NCI-H2081 treated with DMSO at 0.1 percent for 48 hours (cell line): ENCODE measurements at places on chromosomes 7 and 10.
A peak's percentile ranks its signal among the peaks of the same experiment; 100 is the strongest.

DNA sequence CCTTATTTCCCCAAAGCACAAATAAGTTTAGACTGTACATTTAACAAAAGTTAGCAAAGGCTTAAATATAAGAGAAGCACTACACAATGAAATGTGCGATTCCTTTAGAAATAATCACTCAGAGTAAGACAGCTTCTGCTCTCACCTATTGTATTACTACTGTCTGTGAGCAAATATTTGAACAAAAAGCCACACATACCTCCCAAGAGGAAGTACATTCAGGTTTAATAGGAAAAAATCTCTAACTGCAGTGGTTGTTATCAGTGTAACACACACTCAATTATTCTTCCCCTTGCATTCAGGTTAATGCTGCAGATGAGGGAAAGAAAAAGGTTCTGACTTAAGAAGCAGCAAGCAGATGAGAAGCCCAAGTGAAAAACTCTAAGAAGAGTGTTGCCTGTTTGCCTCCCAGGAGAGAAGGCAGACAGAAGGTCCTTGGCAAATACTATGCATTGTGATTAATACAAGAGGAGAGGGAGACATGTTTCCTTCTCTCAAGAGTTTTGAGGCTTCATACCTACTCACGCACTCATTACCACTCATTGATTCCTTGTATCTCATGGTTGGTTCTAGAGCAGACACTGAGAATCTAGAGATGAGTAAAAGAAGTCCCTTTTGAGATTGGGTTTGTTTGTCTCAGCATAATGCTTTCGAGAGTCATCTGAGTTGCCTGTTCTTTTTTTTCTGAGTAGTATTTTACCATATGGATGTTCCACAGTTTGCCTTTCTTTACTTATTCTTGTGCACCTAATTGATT, 13.6 kb downstream of the GIMAP4 start:
- DNase-seq, result no peak

DNA sequence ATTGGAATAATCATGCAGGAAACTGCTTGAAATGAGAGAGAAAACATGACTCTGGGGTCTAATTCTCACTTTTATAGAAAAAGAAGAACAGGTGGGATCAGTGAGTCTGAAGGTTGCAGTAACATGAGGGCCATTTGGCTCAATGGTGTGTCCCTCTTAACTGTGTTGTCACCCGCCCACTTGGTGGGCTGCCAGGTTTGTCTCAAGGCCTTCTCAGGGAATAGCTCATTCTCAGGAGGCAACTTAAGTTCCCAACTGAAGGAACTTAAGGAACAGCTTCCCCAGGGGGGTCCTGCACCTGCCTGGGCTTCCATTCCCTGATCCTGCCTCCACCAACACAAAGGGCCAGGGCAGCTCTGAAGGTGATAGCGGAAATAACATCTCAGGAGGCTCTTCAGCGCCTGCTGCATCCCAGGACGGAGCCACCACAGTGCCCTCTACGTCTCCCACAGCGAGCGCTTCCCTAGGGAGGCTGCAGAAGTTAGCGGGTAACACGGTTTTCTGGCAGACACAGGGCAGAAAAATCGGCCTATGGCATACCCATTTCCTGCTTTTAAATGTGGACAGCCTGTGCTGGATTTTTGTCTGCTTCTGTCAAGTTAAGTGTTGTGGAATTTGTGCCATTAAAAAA, 88.8 kb downstream of the ZRANB1 start:
- no peak for DNase-seq

DNA sequence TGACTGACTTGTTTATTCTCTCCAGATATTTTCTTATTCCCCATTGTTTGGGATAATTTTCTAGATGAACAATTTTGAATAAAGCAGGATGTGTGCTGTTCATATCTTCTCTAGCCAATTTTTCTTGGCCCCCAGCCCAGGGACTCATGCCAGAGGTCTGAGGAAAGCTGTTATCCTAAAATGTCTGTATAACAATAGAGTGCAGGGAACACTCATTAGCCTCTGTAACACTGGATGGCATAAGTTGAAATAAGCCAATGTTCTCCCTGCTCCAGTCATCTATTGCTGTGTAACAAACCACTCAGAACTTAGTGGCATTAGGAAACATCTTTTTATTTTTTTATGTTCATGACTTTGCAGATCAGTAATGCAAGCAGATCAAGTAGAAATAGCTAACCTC, 121.7 kb upstream of the TRIM24 start:
- DNase-seq, result peak; percentile 94

DNA sequence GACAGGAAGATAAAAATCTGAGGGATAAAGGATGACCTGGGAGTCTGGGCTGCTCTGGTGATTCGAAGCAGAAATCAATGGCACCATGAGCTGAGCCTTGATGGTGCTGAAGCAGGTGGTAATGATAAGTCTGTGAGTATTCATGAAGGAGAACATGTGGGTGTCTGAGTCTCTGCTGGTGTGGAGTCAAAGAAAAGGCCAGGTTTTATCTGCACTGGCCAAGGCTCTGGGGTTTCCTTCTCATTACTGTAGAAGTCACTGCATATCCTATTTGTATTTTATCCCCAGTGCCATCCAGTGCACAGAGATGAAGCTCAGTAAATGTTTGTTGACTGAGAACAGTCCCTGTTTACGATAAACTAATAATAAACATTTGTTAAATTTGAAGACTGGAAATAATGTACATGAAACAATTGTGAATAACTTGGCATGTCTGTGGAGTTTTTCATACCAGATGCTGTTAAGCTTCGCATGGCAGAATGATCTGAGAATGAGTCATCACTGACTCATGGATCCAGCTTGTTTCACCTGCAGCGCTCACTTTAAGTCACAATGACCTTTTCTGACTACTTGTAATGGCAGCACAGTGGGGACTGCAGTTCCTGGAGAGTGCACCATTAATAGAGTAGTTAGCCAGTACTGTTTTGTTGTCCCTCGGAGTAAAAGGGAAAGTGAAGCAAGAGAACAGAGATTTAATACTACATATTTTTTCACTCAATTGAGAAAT, 538.5 kb downstream of the HTR7 start:
- DNase-seq, result no peak

- DNase-seq, result no peak
These were observed 89.5 kb downstream of the HECW1 start for GRCh38 chr7:43201912-43202311.

DNA sequence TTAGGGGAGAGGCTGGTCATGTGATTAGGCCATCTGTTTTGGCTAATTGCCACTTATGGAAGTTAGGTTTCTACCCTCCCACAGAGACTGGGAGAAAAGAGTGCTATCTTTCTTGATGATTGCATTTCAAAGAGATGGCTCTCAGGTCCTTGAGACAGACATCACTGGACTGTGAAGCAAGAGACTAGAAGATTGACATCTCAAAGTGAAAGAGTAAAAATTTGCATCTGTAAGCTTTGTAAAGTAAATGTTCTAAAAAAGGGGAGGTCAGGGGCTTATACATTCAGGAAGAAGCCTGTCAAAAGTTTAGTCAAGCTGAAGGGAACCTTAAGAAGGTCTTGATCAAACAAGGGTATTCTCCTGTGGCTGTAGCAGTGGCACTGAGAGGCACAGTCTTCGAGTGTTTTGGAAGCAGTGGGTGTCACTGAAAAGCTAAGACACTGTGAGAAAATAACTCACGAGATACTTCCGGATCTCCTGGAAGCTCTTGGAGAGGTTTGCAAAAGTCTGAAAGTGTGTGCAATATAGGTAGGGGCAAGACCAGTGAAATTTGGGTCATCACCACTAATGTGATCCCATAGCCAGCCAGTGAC, 342.1 kb downstream of the PHF14 start:
- DNase-seq, result no peak

GRCh38 chr10:122557516-122557915, 3.0 kb upstream of the DMBT1 start:
- no peak for DNase-seq

GRCh38 chr10:98367604-98368451, 47.2 kb downstream of the PYROXD2 start:
- no peak for DNase-seq

- no peak for DNase-seq
These were observed 410.1 kb downstream of the SUGCT start for GRCh38 chr7:40544871-40545303.

GRCh38 chr10:87844837-87845623, 18.3 kb downstream of the KLLN start:
- DNase-seq, result no peak

DNA sequence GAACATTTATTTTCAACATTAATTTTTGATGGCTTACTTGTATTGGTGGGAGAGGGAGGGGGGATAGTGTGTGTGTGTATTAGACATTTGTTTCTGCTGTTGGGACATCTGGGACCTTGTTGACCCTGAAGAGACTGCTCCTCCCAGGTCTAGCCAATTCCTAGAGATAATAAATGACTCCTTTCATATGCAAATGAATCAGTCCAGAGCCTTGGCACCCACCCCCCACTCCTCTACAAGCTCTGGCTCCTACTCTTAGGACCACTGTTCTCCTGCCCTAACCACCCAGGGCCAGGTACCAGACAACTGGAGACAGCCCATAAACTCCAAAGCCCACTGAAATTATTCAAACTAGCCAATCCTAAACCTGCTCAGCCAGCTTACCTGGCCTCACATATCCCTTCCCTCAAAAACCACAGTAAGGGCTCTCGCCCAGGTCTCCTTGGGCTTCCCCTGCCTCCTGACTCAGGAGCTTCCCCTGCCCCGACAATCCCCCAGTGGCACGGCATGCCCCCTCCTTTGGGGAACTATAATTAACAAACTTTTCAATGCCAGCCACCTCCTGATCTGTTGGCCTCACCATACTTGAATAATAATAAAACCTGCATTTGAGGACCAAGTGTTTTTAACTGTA, 233.3 kb downstream of the ELMO1 start:
- DNase-seq, result no peak

- no peak for DNase-seq
These were observed 1080.9 kb upstream of the C7orf33 start for GRCh38 chr7:147509541-147510200.

GRCh38 chr7:139995017-139995915, 67.5 kb downstream of the PARP12 start:
- DNase-seq, result no peak

- no peak for DNase-seq
These were observed 3.4 kb upstream of the SMARCD3 start for GRCh38 chr7:151251689-151252560.

GRCh38 chr7:139242741-139243281, 11.8 kb downstream of the UBN2 start:
- DNase-seq, result no peak

DNA sequence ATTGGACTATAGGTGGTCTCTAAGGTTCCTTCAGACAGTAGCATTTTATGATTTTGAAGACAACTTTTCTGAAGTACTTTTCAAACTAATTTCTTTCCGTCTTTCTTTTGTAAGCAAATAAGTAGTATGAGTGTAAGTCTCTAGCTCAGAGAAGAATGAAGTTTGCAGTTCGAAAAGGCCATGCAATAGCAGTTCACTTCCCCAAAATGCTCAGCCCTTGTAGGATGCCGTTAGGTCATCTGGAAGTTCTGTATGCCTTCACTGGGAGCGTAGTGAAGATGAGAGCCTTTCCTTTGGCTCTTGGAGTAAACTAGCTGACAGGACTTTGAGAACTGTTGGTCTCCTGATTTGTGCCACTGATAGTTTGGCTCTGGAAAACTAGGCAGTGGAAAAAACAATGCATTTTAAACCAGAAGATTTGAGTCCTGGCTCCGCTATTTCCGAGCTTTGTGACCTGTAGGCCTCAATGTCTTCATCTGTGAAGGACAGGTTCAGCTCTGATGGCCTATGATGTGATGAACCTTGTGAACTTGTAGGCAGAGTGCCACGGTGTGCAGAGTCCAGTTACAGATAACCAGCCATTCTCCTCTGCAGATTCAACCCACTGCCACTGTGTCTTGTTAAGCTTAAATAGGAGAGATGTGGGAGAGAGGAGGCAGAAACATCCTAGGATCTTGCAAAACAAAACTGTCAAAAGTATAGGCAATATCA, 18.8 kb downstream of the SGPL1 start:
- DNase-seq, result no peak

GRCh38 chr7:70787286-70787685, 344.7 kb upstream of the GALNT17 start:
- no peak for DNase-seq

GRCh38 chr7:111855161-111855841, 293.0 kb upstream of the IMMP2L start:
- no peak for DNase-seq

- DNase-seq, result no peak
These were observed 2.8 kb upstream of the ERCC6 start for GRCh38 chr10:49541762-49542161.

GRCh38 chr10:7408291-7409044, 2.4 kb downstream of the SFMBT2 start:
- no peak for DNase-seq

GRCh38 chr10:72802332-72802731, 91.2 kb upstream of the OIT3 start:
- no peak for DNase-seq

- no peak for DNase-seq
These were observed 974.5 kb downstream of the LRMDA start for GRCh38 chr10:76405922-76406321.

DNA sequence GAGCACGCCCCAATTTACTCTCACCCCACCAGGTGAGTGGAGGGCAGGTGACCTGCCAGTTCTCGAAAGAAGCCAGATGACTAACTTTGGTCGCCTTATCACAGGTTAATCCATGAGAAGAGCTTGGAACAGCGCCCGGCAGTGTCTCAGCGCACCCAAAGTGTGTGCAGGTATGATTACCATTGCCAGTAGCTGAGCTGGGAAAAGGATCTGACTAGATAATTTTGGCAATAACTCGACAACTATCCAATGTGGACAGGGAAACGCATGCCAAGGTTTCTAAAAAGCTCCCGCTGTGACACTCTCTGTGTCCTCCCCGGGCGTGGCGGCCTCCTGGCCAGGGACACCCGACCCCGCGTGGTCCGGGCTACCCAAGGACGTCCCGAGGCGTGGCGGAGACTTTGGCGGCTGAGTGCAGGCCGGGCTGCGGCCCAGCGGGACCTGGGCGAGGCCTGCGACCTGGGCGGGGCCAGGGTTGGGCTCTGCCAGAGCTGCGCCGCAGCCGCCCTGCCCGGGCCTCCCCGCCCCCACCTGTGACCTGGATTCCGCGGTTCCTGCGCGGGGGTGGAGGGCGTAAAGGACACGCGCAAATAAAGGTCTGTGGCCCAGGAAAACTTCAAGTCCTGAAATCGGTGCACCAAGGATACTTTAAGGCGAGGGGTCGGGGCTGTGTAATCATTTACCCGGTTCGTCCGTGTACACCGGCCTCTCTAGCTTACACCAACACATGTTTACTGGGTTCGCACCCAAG, 13.7 kb upstream of the WAPL start:
- DNase-seq, result no peak

- peak; percentile 1 for DNase-seq
These were observed 44.9 kb downstream of the BAMBI start for GRCh38 chr10:28722065-28722803.

- no peak for DNase-seq
These were observed 49.8 kb downstream of the PODXL start for GRCh38 chr7:131506597-131506996.

DNA sequence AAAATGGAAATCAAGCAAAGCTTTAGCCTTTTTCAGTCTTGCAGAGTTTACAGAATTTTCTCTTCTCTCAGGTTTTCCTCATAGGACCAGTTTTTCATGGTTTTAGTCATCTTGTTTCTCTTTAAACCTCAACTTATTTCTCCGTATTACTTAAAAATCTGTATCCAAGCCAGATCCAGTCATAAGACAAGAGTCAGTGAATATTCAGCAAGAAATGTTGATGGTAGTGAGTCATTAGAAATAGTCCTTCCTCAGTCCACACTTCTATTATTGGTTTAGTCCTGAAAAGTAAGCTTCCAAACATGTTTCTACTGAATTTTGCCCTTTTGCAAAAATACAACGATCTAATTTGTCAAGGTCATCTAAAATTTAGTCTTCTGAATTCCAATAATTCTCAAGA, 107.0 kb downstream of the VIM start:
- DNase-seq, result no peak

- DNase-seq, result no peak
These were observed 33.5 kb upstream of the DDC start for GRCh38 chr7:50598460-50599343.

- DNase-seq, result peak; percentile 58
These were observed 20.0 kb downstream of the LAMB1 start for GRCh38 chr7:107982918-107983389.
